ENCODE measurements at places on chromosomes 7 and 10.

- no peak for DNase-seq
These were observed 90.2 kb upstream of the RAB18 start for GRCh38 chr10:27413831-27414348.

DNA sequence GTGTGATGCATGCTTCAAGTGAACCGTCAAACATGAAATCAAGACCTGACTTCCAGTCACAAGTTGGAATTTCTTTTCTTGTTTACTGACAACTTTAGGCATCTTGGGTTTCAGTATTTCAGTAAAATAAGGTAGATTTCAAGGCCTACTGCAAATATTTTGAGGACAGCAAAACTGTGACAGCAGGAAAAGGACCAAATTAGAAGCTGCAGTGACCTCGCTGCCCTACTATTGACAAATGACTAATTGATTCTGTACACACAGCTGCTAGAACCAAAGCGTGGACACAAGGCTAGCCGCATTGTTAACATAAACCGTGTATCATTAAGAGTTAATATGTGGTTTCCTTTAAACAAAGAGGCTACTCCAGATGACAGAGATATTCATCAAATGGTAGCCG, 105.7 kb upstream of the SEC61G start:
- DNase-seq, result no peak

- no peak for DNase-seq
These were observed 96.1 kb downstream of the TNS3 start for GRCh38 chr7:47485640-47486435.

GRCh38 chr7:39845006-39845405, 105.0 kb upstream of the CDK13 start:
- DNase-seq, result peak; percentile 56

Data from fibroblast of skin of right biceps (primary cell).